ENCODE measurements at places on chromosomes 3 and 15. TPM values are rescaled to one million over a fixed set of nuclear protein-coding genes. Genes with fewer than 3 reads are reported as not detected.

Gene ARGFX
- total RNA-seq = not detected

DNA sequence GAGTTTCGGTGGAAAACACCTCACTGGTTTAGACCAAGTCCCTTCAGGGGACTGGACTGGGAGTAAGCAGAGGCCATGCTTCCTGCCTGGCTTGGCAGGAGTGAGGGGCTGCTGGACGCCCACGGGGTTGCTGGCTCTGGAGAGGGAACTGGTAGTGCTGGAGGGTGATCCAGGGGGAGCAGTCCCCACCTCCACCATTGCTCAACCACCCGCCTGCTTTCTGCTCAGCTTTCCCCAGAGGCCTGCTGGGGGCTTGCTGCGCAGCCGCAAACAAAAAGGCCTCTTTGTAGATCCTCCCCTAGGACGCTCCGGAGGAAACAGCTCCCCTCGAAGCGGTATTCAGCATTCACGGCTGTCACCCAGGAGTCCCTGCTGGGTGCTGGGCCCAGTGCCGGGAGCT, 33.5 kb downstream of the EBLN2 start:
- H3K27ac ChIP-seq = no peak overlapping the region
- H3K27me3 ChIP-seq = no peaks in the 10 kb centered on the region
- no peak overlapping the region for H3K4me3 ChIP-seq
- DNase-seq = no peak
- peaks cover 3% of the 10 kb centered on the region for H3K4me1 ChIP-seq

- H3K27ac ChIP-seq = no peak overlapping the region
- H3K36me3 ChIP-seq = no peaks in the 10 kb centered on the region
- peaks cover 9% of the 10 kb centered on the region for H3K4me1 ChIP-seq
- H3K4me3 ChIP-seq = no peak overlapping the region
- no peak for DNase-seq
These were observed 2.0 kb downstream of the MGLL start for GRCh38 chr3:127820221-127820825.

GRCh38 chr15:98126326-98127085, 166.0 kb downstream of the ARRDC4 start:
- DNase-seq = no peak
- H3K36me3 ChIP-seq = no peaks in the 10 kb centered on the region
- H3K4me3 ChIP-seq = no peak overlapping the region
- no peaks in the 10 kb centered on the region for H3K4me1 ChIP-seq
- no peak overlapping the region for H3K27ac ChIP-seq
- H3K27me3 ChIP-seq = no peaks in the 10 kb centered on the region

Gene GOLGA8M
- 2.2 TPM for total RNA-seq

Gene SLC12A1
- not detected for total RNA-seq

Gene GOLGA8R
- total RNA-seq = 4.0 TPM

DNA sequence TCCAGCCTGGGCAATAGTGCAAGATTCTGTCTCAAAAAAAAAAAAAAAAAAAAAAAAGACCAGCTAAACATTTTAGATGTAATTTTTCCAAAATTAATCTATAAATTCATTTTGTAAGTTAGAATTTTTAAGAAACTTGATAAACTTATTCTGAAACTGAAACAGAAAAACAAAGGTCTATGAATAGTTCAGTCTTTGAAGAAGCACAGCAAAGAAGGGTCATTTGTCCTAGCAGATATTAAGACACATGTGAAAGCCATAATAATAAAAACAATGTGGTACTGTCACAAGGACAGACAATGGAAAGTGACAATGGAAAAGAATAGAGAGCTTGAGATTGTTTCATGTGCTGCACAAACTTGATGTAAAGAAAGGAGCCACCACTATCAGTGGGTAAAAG, 29.0 kb upstream of the PRSS50 start:
- no peaks in the 10 kb centered on the region for H3K36me3 ChIP-seq
- no peak overlapping the region for H3K27ac ChIP-seq
- peaks cover 12% of the 10 kb centered on the region for H3K27me3 ChIP-seq
- H3K4me3 ChIP-seq = no peak overlapping the region
- no peak for DNase-seq
- H3K4me1 ChIP-seq = no peaks in the 10 kb centered on the region

Gene STXBP5L
- total RNA-seq = not detected

- H3K4me3 ChIP-seq = no peak overlapping the region
- H3K4me1 ChIP-seq = no peaks in the 10 kb centered on the region
- H3K36me3 ChIP-seq = no peaks in the 10 kb centered on the region
- H3K27me3 ChIP-seq = no peaks in the 10 kb centered on the region
- H3K27ac ChIP-seq = no peak overlapping the region
These were observed 319.8 kb downstream of the IL5RA start for GRCh38 chr3:2790266-2790815.

GRCh38 chr3:126472277-126473006, 3.2 kb downstream of the ZXDC start:
- DNase-seq = no peak
- peaks cover 49% of the 10 kb centered on the region for H3K36me3 ChIP-seq

DNA sequence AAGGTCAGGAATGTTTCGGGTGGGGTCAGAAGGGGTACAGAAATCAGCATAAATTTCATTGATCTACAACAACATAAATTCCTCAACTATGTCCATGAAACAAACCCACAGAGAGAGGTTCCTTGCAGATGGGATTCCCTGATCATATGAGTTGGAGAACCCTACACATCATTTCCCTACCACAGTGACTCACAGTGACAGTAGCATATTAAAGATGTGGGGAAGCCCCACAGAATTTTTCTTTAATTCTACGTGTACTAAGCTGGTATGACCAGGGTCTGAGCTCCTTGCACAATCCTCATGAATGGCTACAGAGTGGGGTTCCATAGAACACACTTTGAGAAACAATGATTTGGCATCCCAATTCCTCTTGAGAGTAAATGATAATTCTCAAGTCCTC, 116.9 kb upstream of the RAD18 start:
- no peak for DNase-seq
- no peak overlapping the region for H3K4me3 ChIP-seq
- H3K27me3 ChIP-seq = no peaks in the 10 kb centered on the region

Gene RAB6B
- total RNA-seq = 0.23 TPM

DNA sequence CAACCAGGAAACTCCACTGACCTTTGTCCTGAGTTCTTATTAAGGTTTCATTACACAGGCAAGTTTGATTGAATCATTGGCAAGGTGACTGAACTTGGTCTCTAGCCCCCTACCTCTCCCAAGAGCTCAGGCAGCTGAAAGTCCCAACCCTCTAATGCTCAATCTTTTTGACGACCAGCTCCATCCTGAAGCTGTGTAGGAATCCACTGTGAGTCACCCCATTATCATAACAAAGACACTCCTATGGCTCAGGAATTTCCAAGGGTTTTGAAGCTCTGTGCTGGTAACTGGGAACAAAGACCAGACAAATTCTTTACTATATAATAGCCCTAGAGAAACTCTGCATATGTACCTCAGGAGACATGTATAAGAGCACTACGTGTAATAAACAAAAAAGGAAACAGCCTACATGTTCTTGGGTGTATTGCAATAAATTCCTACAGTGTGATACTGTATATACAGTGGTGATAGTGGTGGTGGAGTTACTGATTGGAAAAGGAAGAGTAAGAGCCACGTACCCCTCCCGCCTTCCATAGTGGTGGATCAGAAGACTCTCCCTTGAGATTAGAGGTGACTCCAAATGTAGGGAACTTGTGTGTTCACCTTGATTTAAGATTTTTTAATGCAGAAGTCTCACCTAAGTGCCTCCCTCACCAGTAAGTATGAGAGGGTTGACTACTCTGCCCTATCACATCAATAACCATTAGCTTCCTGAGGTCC, 116.6 kb downstream of the ST8SIA2 start:
- no peaks in the 10 kb centered on the region for H3K27me3 ChIP-seq
- H3K4me1 ChIP-seq = peaks cover 9% of the 10 kb centered on the region
- H3K4me3 ChIP-seq = no peak overlapping the region
- DNase-seq = no peak

DNA sequence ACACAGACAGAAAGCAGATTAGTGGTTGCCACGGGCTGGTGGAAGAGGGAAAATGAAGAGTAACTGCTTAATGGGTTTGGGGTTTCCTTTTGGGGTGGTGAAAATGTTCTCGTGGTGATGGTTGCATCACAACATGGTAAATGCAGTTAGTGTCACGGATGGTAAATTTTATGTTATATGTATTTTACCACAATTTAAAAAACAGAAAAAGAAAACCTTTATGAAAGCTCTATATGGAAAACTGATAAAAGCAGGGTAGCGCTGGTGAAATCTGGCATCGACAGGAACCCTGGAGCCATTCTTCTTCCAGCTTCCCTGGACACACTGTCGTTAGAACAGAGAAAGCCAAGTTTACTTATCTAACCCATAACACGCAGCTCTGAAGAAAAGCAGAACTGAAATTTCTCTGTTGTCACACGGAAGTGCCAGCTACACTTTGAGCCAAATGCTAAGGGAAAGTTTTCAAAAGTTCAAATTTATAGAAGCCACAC, 287.7 kb upstream of the NR2F2 start:
- no peaks in the 10 kb centered on the region for H3K4me1 ChIP-seq
- no peak overlapping the region for H3K4me3 ChIP-seq
- no peak overlapping the region for H3K27ac ChIP-seq
- H3K36me3 ChIP-seq = no peaks in the 10 kb centered on the region
- no peak for DNase-seq
- H3K27me3 ChIP-seq = peaks cover 4% of the 10 kb centered on the region

DNA sequence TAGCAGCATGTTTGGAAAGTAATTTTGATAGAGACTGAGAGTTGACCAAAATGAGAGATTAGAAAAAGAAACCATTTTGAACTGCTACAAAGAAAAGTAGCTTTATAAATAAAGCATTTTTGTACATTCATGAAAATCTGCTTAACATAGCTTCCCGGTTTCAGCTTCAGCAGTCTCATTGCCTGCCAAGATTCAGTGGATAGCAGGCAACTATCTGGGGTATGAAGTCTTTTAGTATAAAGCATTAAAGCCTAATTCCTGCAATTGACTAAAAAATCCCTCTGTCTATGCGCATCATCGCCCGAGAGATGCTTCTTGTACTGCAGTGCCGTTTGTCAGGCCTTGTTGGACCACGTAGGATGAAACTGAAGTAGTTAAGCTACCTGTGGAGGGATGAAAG, 588.4 kb downstream of the NAALADL2 start:
- no peaks in the 10 kb centered on the region for H3K27me3 ChIP-seq
- DNase-seq = no peak
- no peaks in the 10 kb centered on the region for H3K36me3 ChIP-seq
- no peaks in the 10 kb centered on the region for H3K4me1 ChIP-seq
- no peak overlapping the region for H3K4me3 ChIP-seq
- no peak overlapping the region for H3K27ac ChIP-seq

Gene PCLAF
- total RNA-seq = 0.96 TPM

Gene CHAC1
- 7.2 TPM for total RNA-seq

DNA sequence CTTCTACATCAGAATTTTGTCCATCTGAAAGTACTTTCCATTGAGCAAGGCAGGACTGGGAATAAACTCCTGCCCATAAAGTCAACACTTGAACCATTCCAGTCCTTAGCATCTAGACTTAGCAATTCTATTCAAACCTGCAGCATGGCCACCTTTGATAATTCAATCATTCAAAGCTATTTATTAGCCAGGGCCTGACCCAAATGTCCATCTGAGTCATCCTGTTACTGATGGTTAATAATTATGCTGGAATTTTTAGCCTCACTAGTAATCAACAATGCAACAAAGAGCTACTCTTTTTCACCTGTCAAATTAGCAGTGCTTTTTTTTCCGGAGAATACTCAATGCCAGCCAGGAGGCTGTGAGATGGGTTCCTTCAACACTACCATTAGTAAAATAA, 72.7 kb upstream of the SNRK start:
- DNase-seq = no peak
- H3K27ac ChIP-seq = no peak overlapping the region
- peaks cover 32% of the 10 kb centered on the region for H3K4me1 ChIP-seq
- no peaks in the 10 kb centered on the region for H3K27me3 ChIP-seq

- H3K27me3 ChIP-seq = no peaks in the 10 kb centered on the region
- no peaks in the 10 kb centered on the region for H3K4me1 ChIP-seq
- no peak overlapping the region for H3K27ac ChIP-seq
- no peak for DNase-seq
- H3K4me3 ChIP-seq = no peak overlapping the region
These were observed 13.6 kb upstream of the LTF start for GRCh38 chr3:46478341-46478740.

GRCh38 chr15:58555162-58556027, 123.6 kb downstream of the LIPC start:
- no peak overlapping the region for H3K27ac ChIP-seq
- H3K4me3 ChIP-seq = no peak overlapping the region
- H3K36me3 ChIP-seq = no peaks in the 10 kb centered on the region
- no peak for DNase-seq
- peaks cover 3% of the 10 kb centered on the region for H3K4me1 ChIP-seq
- peaks cover 11% of the 10 kb centered on the region for H3K27me3 ChIP-seq

Gene DAZL
- not detected for total RNA-seq

- no peak overlapping the region for H3K4me3 ChIP-seq
- H3K36me3 ChIP-seq = no peaks in the 10 kb centered on the region
- no peaks in the 10 kb centered on the region for H3K27me3 ChIP-seq
These were observed 1092.5 kb upstream of the EPHA6 start for GRCh38 chr3:95721938-95722337.

DNA sequence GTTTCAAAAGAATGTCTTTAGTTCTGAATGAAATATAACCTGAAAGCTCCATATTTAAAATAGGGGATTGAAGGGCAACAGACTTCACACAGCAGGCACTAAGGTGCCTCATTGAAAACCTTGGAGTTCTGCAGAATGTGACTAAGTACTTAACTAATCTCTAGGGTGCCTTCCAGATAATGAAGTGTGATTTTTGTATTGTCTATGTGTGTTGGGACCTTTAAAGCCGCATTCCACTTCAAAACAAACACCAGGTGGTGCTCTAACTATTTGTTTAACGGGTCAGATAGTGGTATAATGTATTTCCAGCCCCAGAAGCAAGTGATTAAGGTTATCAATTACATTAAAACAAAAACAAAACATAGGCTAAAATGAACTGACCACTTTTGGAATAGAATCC, 28.0 kb downstream of the TFG start:
- no peak overlapping the region for H3K4me3 ChIP-seq
- no peak overlapping the region for H3K27ac ChIP-seq
- peaks cover 67% of the 10 kb centered on the region for H3K36me3 ChIP-seq
- H3K4me1 ChIP-seq = no peaks in the 10 kb centered on the region
- no peaks in the 10 kb centered on the region for H3K27me3 ChIP-seq
- DNase-seq = no peak

GRCh38 chr3:136075218-136075808, 109.8 kb downstream of the PPP2R3A start:
- no peaks in the 10 kb centered on the region for H3K27me3 ChIP-seq
- no peaks in the 10 kb centered on the region for H3K36me3 ChIP-seq
- DNase-seq = peak; percentile 74

DNA sequence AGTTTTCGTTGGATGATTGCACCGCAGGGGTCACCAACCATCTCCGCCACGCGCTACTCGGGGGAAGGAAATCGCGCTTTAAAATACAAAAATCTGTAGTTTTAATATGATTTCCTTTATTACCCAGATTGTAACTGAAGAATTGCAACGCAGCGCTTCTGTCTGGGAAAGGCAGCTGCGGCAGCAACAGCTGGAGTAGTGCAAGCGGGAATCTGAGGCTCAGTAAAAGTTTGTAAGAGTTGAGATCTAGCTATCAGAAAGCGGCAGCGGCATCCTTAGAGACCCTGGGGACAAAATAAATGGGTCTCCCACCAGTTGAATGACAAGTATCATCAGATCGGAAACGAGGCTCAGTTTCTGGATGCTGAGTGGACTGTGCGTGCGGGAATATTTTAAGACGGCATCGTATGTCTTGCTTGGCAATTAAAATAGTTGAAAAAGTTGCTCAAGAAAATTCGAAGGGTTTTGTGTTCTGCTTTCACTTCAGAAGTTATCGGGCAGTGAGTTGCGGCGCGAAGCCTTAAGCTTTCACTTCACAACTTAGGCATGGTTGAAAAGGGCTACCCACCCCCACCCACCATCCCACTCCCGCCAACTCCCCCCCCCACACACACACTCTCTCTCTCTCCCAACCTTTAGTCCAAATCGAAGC, 2.7 kb downstream of the MECOM start:
- peaks cover 10% of the 10 kb centered on the region for H3K27me3 ChIP-seq
- H3K27ac ChIP-seq = no peak overlapping the region
- H3K36me3 ChIP-seq = no peaks in the 10 kb centered on the region
- H3K4me3 ChIP-seq = peak overlapping the region; percentile 77
- peaks cover 24% of the 10 kb centered on the region for H3K4me1 ChIP-seq

Gene KPNA4
- 42.7 TPM for total RNA-seq
